ENCODE measurements at places on chromosomes 11 and 22.

DNA sequence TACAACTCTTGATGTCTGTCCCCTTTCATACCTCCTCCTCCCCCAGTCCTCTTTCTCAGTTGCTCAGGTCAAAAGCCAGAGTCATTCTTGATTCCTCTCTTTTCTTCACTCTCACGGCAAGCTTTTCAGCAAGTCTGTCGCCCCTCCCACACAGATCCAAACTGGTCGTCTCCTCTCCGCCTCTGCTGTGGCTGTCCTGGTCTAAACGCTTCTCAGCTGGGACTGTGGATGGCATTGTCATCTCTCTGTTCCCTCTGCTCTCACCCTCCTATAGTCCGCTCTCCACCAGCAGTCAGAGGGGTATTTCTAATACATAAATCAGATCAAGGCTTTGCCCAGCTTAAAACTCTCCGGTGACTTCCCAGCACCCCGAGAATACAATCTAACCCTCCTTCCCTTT lies 46.8 kb upstream of the SPATA19 start:
- DNase-seq = no peak

GRCh38 chr11:36008584-36008983 lies 64.7 kb downstream of the LDLRAD3 start:
- no peak for DNase-seq

- no peak for DNase-seq
These were observed 9.1 kb upstream of the SORL1-AS1 start for GRCh38 chr11:121461843-121462242.

GRCh38 chr11:113881856-113882255 lies 6.5 kb upstream of the USP28 start:
- DNase-seq = no peak

- DNase-seq = no peak
These were observed 422.4 kb upstream of the CADM1 start for GRCh38 chr11:115926601-115927000.

- no peak for DNase-seq
These were observed 226.7 kb downstream of the BRD1 start for GRCh38 chr22:49600891-49601431.

GRCh38 chr22:43211941-43212433 lies 25.1 kb upstream of the TTLL12 start:
- DNase-seq = no peak

GRCh38 chr11:2807801-2808241 lies 77.8 kb downstream of the CDKN1C start:
- DNase-seq = no peak

DNA sequence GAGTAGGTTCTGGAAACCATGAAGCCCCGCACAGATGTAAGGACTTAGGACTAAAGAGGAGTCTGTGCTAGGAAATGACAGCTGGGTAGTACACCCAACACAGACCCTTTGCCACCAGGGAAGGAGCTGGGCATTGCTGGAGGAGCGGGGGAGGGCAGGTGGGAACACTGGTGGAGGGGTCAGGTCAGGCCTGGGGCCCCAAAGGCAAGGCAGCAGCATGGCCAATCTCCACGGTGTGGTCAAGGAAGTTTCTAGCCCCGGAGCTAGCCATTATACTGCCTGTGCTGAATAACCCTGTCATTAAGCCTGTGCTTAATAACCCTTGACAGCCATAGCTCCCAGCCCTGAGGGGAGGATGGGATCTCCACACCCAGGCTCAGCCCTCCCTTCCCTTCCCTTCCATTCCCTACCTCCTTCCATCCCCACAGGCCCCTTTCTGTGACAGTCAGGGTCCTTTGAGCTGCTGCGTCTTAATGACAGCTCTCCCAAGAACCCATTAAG lies 2.1 kb downstream of the TMPRSS4 start:
- DNase-seq = no peak

DNA sequence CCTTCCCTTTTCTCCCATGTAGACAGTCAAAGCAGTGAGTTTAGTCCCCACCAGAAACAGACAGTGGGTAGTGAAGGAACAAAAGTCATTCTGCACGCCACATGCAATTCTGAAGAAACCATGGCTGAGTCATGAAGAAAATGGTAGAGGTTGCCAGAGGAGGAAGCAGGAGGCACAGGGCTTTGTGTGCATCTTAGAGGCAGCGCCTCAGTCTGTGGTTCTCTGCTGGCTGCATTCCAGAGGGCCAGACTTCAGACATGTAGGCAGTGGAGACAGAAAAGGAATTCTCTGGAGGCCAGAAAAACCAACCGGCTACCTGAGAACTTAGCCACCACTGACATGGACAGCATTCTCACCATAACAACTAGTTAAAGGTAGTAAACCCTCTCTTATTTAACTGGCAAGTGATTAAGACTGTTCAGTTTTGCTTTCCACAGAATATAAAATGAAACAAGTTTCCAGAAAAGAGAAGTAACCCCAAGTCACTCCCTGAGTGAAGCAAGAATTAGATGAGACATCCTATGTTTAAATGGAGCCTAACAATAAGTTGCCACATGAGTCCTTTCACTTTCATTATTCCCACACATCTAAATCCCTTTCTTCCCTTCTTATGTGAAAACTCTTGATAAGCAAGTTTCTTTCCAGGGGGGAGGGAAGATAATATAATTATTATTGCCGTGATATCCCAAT lies 556.1 kb downstream of the SOX6 start:
- no peak for DNase-seq

DNA sequence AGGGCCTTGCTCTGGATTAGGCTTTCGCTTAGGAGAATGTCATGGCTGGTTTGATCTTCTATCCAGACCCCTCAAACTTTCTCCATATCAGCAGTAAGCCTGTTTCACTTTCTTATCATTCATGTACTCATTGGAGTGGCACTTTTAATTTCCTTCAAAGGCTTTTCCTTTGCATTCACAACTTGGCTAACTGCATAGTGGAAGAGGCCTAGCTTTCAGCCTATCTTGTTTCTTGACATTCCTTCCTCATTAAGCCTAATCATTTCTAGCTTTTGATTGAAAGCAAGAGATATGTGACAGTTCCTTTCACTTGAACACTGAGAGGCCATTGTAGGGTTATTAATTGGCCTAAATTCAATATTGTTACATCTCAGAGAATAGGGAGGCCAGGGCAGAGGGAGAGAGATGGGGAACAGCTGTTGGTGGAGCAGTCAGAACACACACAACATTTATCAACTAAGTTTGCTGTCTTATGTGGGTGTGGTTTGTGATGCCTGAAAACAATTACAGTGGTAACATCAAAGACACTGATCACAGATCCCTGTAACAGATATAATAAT lies 37.7 kb upstream of the APOBEC3A start:
- no peak for DNase-seq

DNA sequence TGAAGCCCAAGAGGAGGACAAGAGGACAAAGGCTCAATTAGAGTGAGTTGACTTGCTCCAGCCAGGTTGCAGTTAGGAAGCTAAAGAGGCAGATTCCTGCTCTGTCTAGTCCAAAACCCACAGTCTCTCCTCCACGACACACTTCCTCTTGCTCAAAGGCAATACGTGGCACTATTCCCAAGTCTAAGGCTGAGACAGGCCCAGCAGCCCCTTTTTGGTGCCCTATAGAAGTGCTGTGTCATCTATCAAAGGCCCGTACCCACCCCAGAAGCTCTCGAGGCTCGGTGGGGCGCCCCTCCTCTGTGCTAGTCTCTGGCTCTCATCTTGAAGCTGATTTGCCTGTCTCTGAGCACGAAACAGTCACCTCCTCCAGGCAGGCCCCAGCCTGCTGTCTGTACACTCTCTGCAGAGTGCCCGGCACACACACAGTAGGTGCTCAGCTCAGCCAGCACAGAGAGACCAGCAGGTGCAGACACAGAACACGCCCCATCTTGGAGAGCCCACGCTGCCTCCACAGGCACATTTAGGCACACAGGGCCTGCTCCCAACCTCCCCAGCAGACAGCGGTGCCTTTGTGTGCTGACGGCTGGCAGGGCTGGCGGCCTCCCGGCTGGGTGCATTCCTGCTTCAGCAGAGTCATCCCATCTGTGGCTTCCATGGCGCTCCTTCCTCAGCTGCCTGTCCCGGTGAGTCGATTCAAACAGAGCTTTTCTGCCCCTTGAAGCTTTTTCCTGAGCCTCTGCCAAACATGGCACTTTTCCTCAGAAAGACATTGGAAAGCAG lies 52.8 kb downstream of the MYH9 start:
- peak; percentile 46 for DNase-seq

- DNase-seq = no peak
These were observed 5.5 kb downstream of the KRTAP5-2 start for GRCh38 chr11:1592628-1593027.

DNA sequence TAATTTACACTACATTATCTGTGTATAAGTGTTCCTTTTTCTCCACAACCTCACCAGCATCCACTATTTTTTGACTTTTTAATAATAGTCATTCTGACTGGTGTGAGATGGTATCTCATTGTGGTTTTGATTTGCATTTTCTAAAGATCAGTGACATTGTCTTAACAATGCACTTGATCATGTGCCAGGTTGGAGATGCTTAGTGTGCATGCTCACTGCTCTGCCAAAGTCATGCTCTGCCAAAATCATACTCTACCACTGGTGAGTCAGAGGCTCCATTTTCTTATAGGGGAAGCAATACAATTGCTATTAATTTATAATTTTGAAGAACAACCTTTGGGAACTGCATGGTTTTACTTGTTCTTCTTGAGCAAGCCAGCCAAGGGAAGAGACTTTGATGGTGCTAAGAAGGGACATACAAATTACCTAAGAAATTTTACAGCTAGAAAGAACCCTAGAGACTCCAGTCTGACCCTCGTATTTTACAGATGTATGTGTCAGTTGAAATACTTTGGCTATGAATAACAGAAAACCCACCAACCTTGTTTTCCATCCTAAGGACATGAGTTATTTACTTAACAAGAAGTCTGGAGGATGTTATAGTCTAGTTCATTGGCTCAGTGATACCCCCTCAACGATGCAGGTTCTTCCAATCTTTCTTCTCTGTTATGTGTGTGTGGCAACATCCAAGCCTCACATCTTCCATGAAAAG lies 368.9 kb downstream of the DDX10 start:
- no peak for DNase-seq

- no peak for DNase-seq
These were observed 82.1 kb downstream of the ARHGAP42 start for GRCh38 chr11:100769165-100769564.

DNA sequence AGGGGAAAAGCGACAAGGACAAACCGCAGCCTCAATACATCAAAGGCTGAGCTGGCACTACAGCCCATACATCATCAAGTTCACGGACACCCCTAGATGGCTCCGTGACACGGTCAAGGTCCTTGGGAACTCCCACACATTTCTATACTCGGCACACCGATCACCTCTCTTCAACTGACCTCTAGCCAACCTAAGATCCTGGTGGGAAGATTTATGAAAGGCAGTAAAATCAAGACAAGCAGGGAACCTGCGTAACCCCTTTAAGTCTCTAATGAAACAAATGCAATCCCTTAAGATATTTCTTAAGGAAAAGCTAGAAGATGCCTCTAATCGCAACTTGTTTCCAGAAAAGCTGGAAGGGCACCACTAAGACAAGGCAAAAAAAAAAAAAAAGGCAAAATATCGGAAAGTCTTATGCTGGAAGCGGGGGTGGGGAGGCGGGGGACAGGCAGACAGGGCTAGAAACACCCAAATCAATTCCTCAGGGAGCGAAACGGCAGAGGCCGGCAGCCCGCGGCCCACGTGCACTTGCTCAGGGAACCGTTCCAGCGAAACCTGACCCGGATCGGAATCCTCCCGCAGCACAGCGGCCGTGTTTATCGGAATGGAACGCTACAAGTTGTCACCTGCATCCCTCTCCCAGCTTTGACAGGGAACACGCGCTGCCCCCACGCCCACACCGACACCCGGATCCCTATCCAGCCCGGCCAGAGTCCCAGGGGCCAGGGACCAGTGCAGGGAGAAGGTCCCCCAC lies 1.4 kb downstream of the ARHGAP20 start:
- no peak for DNase-seq

- no peak for DNase-seq
These were observed 9.7 kb downstream of the DEUP1 start for GRCh38 chr11:93340223-93340622.

- DNase-seq = no peak
These were observed 952.5 kb downstream of the OPCML start for GRCh38 chr11:132579634-132580327.

GRCh38 chr11:79196950-79197349 lies 243.9 kb downstream of the TENM4 start:
- no peak for DNase-seq

DNA sequence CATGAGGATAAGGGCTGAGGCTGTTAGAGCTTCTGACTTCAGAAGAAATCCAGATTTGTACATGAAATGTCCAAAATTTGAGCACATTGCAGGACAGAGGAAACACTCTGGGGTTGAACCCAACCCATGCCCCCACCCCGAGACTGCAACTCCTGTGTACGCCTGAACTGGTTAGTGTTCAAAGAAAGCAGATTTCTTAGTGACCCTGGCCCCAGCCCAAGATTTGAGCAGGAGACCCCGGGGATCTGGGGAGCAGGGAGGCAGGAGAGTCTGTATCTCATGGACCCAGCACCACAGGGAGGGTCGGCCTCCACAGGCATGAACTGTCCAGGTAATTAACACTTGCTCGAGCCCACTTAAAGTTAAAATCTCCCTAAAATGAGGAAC lies 69.3 kb upstream of the WNT7B start:
- DNase-seq = no peak

DNA sequence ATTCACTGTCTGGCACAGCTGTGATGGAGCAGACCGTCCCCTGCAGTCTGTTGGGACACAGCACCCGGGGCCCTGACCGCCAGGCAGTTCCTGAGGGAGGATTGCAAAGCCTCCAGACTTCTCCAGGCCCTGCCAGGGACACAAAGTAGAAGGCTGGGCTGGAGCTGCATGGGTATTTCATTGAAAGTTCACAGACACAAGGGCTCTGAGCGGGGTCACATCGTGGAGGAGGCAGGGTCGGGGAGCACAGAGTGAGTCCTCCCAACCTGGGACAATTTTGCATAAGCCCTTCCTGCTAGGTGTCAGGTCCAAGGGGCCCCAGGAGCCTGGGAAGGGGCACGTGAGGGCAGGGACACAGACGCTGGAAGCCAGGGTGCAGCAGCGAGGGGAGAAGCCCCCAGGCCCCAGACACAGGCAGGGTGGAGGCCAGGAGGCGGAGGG lies 15.7 kb downstream of the IFITM10 start:
- DNase-seq = no peak

- DNase-seq = no peak
These were observed 92.0 kb downstream of the PPP6R3 start for GRCh38 chr11:68552542-68552941.

- no peak for DNase-seq
These were observed 17.0 kb downstream of the B3GAT1 start for GRCh38 chr11:134395002-134395401.

DNA sequence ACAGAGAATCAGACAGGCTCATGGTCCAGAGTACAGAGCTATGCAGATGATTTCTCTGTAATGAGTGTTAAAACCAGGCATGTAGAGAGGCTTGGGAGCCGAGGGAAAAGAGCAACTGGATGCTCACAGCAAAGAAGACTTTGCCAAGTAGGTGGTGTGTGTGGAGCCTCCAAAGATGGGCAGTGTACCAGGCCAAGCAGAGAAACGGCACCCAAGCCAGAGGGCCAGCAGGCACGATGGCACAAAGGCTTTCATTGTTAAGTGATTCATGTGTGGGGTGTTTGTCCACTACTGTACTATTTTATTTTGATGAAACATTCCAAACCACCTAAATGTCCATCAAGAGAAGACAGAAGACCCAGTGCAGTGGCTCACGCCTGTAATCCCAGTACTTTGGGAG lies 11.1 kb downstream of the RANGAP1 start:
- DNase-seq = no peak
